ENCODE measurements at places on chromosomes 1 and 21.
A peak's percentile ranks its signal among the peaks of the same experiment; 100 is the strongest.

DNA sequence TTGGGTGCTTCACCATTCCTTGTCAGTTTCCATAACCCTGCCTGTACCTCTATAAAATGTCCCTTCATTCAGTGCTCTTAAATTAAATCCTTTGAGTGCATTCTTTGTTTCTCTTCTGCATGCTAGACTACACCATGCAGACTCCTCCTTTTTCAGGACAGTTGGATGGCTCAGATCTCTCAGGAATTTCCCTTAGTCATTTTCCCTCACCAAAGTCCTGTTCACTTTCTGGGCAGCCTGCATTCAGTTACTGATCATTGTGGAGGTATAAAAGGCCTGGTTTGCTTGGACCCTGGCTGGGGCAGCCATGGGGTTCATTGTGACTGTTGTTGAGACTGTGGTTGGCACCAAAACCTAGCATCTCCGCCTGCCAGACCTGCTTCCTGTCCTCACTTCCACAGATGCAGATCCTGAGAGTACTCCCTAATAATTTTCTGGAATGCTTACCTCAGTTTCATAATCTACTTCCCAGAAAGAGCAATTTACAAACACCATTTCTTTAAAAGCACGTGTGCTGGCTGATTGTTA, 88.4 kb downstream of the PDE4B start:
- DNase-seq = no peak

DNA sequence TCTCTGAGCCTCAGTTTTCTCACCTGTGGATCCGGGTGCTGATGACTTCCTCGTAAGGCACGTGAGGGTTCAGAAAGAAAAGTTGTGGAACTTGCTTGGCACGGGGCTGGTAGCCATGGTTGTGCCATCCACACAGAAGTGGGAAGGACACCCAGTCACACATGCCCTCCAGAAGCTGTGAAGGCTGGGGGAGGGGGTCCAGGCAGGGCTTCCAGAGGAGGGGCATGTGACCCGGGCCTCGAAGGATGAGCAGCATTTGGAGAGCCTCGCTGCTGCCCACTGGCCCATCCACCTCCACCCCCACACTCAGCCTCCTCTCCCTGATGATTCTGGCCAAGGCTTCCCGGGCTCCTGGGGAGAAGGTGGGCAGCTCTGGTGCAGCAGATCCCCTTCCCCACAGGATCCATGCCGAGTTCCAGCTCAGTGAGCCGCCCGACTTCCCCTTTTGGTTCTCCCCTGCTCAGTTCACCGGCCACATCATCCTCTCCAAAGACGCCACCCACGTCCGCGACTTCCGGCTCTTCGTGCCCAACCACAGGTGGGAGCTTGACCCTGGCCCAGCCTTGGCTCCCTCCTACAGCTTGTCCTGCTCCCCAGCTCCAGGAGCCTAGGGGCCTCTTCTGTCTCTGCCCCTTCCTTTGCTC, 9.4 kb downstream of the SELENON start:
- no peak for DNase-seq

DNA sequence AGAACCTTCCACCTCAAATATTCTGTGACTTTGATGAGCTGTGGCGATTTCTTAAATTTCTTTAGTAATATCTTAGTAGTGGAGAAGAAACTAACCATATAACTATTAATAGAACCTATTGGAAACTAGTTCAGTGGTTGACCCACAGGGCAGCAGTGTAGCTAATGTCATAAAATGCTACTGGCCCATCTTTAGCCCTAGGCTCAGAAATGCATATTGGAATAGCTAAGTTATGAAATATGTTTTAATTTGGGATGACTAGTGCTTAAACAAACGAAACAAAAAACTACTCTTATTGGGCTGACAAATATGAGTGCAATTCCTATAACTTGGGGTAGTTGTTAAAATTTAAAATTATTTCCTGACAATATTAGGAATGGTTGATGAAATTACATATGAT, 20.2 kb downstream of the MACO1 start:
- no peak for DNase-seq

- DNase-seq = no peak
Observed at GRCh38 chr1:222920169-222920568, 105.3 kb downstream of the DISP1 start.

DNA sequence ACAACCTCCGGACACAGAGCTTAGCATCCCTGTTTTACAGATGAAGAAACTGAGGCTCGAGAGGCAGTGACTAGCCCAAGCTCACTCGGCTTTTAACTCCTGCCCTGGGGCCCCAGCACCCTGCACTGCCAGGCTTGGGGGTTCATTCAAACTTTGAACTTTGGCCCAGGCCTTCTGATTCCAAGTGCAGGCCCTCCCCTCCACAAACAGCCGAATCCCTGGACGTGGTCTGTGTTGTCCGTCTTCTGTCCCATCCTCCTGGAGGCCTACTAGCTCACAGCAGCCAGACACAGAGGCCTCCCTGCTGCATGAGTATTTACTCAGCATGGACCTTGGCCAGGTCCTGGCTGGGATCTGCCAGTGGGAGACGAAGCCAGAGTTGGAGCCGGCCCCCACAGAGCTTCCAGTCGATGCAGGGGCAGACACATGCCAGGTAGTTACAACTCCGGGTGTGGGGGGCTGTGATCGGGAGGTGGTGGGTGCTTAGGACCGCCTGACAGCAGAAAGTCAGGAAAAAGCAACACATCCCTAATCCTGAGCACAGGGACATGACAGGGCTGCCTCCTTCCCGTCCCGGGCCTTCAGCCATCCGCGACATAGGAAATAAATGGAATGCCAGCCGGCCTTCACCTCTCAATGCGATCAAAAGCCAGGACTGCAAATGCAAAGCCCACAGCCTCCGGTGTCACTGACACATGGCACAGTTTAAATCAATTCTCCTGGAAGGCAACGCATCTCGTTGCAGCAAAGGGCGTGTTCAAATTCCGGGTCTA, 7.4 kb downstream of the IFFO2 start:
- DNase-seq = no peak

- peak; percentile 92 for DNase-seq
Observed at GRCh38 chr1:116311756-116312680, 61.0 kb upstream of the ATP1A1 start.

- DNase-seq = peak; percentile 4
Observed at GRCh38 chr1:246497331-246497915, 9.7 kb downstream of the SMYD3 start.

DNA sequence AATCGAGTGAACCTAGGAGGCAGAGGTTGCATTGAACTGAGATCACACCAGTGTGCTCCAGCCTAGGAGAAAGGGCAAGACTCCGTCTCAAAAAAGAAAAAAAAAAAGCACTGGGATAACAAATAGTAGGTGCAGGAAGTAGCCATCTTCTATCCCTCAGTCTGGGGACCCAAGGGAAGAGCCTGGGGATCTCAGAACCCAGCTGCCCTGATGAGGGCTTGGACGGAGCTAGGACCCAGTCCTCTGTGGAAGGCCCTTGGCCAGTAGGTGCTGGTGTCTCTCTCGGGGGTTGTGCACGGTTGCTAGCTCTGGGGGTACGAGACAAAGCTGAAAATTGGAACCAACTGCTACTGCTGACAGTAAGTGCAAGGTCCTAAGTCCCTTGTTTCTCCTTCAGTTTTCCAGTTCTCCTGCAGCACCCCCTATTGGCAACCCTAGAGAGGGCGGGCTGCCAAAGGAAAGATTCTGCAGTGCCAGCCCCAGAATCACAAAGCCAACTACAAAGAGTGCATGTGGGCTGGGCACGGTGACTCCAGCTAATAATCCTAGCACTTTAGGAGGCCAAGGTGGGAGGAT, 57.6 kb upstream of the KIF1B start:
- DNase-seq = peak; percentile 43

GRCh38 chr21:20249401-20249800, 748.8 kb upstream of the NCAM2 start:
- no peak for DNase-seq

DNA sequence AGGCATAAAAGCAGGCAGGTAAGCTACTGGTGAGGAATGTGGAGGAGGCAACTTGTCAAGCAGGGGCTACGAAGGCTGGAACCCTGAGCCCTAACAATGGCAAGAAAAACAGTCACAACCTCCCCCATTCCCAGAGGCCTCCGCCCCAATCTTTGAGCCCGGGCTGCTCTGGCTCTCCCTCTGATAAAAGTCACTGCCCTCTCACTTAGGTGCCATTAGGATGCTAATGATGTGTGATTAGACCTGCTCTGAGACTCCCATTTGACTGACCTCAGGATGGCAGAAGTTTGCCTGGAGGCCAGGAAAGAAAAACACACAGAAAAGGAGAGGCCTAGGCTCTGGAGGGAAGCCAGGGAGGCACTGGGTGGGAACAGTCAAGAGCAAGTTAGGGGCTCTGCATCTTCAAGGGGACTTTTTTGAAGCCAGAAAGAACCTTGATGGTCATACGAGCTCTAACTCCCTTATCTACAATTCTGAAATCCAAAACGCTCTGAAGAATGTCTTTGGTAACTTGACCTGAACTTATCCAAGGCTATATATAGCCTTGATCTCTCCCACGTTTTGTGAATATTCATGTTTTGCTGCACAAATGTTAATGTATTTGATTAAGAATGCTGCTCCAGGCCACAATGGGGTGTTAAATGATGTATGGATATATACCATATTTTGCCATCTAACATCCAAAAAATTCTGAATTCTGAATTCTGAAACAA, 98.9 kb downstream of the TRABD2B start:
- no peak for DNase-seq

DNA sequence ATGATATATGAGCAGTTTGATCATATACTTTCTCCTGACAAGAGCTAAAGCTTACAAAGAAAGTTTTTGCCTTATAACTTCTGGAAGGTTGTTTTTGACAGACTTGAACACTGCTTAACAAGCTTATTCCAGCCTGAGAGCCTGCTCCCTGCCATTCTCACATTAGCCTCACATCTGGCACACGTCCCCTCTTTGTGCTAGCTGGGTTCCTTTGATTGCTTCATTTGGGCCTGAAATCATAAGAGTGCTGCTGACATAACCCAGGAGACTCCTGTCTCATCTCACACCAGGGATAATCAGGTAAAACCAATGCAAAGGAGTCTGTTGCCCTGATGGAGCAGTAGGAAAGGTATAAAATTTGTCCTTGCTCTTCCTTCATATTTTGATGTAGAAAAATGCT, 1411.7 kb upstream of the B3GALT2 start:
- no peak for DNase-seq

GRCh38 chr1:43978551-43979260, at the start of gene B4GALT2:
Gene B4GALT2 (plus strand): TSS chr1:43979210. CDS start chr1:43981161, 1,951 bp downstream.
- DNase-seq = peak; percentile 78

- no peak for DNase-seq
Observed at GRCh38 chr1:19411612-19412011, 73.7 kb downstream of the CAPZB start.

DNA sequence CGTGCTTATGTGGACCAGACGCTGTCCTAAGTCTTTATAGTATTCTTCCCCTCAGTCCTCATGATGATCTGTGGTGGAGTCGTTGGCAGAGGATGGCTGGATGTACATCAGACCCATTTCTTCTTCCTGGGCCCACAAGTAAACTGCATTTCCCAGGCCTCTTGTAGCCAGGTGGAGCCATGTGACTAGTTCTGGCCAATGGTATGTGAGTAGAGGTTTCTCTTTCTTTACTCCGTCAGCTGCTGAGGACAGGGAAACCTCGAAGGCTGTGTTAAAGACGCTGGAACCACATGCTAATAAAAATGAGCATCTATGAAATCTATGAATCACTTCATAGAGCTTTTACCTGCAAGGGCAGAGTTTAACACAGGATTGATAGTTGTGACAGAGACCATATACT, 18.7 kb upstream of the ZNF362 start:
- DNase-seq = no peak

DNA sequence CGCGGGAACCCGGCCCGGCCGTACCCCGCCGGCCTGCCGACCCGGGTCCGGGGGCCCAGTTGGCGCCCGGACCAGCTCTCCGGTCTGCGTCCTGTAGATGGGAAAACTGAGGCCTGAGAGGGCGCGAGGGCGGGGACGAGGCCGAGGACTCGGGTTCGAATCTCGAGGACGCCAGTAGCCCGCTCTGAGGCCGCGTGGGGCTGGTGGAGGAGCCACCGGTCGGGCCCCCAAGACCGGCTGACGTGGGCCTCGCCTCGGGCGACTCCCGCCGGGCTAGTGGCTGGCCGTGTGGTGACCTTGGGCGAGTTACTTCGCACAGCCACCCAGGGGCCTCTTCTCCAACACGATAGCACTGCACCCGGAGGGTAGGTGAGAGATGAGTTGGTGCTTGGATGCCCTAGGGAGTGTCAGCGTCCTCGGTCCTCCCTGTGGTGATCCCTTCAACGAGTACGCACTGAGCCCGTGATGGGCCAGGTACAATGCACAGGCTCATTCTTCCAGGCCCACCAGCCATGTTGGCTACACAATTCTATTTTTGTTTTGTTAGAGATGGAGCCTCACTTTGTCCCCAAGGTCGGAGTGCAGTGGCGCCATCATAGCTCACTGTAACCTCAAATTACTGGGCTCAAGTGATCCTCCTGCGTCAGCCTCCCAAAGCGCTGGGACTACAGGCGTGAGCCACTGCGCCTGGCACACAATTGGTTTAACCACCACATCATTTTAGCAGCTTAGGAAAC, 404 bp upstream of the SCMH1 start:
- DNase-seq = no peak

- DNase-seq = no peak
Observed at GRCh38 chr1:53129891-53130597, 12.4 kb downstream of the SLC1A7 start.

- DNase-seq = no peak
Observed at GRCh38 chr1:31306278-31306677, 9.4 kb downstream of the ZCCHC17 start.

DNA sequence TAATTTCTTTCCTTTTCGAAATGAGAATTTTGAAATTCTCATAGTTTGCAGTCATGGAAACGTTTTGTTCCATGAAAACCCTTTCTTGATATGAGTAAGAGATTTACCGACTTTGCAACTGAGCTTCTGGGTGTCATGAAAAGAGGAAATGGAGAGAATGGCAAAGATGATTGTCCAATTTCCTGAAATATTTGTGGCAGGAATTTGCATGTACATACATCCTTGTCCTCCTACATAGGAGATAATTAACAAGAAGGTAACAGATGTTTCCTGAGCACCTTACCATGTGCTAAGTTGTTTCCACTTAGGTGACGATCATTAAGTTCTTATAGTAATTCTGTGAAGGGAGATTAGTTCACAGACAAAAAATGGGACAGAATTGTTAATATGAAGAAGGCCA, 170.7 kb downstream of the NEGR1 start:
- DNase-seq = no peak

DNA sequence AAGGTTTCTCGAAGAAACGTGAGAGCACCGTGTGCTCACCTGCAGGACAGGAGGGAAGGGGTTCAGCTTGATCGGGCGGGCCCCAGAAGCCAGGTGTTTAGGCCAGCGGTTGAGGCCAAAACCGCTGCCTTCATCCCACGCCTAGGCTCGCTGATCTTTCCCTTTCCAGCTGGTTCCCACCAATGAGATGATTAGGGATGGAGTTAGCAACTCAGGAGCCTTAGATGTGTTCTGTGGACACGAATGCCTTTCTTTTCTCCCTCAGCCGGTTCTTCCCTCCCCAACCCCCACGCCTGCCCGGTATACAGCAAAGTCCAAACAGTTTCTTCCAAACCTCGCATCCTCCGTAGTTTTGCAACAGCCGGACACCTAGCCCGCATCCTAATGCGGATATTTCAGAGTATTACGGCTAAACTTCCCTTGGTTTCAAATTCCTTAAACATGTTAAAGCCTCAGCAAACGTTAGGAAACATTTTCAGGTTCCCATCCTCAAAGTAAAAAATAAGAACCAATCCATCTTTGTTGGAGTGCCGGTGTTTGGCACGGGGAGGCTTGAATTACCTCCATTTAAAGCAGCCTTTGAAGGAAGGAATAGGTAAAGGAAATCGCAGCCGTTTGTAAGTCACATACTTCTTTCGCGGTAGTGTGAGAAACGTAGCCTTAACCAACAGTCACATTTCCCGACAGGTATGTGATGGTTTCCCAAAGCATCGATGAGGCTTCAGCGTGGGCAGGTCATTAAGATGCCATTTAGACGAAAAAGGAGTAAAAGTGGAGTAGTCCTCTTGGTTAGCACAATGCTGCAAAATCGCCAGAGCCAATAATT, 1.1 kb downstream of the LRRC8C start:
- DNase-seq = peak; percentile 71
